ENCODE measurements at places on chromosomes 2 and 18.

GRCh38 chr2:191666732-191667131, 11.2 kb upstream of the NABP1 start:
- DNase-seq, result no peak

GRCh38 chr2:71001592-71001927, 6.9 kb upstream of the TEX261 start:
- no peak for DNase-seq

DNA sequence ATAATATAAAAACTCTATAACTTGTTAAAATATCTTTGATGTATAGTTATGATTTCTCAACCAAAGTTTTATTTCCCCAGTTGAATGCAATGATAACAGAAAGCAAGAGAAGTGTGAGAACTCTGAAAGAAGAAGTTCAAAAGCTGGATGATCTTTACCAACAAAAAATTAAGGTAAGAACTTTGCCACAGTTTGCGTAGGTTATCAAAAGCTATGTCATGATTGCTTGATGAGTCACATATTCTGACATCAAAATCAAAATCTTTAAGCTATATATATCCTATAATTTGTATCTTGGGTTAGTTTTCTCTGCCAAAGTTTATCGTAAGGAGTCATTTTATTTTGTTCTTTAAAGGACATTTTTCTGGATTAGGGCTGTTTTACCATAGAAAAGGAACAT, 35.0 kb downstream of the NDC80 start:
- DNase-seq, result no peak

- no peak for DNase-seq
Measured at GRCh38 chr18:59951591-59951990, 51.8 kb downstream of the PMAIP1 start.

GRCh38 chr2:174749793-174750192, 14.5 kb downstream of the CHRNA1 start:
- DNase-seq, result no peak

GRCh38 chr2:95316466-95317122, 19.4 kb downstream of the KCNIP3 start:
- no peak for DNase-seq

DNA sequence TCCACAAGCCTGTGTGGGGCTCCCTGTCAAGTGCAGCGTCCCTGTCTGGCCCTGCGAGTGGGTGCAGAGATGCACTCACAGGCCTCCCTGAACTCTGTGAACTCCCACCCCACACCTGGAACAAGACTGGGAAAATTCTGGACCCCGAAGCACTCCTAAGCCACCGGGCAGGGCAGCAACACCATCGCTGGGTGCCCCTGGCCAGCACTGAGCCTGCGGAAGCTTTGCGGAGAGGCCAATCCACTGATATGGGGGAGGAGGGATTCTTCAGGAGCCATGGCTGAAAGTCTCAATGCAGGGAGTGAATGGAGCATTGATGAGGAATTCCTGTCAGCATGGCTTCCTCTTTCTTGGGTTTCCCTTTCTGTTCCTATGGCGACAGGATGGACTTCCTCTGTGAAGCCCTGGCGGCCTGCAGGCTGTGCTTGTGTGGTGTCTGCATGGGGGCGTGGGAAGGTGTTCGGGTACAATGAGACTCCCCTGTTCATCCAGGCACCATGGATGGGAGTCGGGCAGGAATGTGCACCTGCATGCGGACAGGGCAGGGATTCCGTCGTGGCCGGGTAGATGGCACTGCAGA, 15.1 kb downstream of the TRIB2 start:
- no peak for DNase-seq

DNA sequence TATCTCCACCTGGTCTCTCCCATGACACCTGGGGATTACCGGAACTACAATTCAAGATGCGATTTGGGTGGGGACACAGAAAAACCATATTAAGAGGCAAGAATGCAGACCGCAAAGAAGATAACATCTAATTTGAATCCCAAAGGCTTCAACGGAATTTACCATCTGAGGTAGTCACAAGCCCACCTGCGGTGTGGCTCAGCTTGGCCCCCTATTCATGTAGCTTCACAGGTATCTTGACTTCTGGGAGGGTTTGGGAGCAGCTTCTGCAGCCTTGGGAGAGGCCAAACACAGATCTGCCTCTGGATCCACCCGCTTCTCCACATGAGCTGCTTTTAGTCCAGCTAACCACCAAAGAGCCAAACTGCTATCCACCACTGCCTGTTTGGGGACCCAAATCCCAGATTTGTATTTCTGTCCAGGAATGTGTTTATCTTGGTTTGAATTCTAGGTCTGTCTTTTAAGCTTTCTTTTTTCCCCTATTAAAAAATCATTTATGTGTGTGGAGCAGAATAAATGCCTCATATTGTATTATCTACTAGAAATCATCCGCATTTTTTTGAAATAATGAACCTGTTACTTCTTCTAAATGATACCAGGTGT, 247.6 kb downstream of the DLGAP1 start:
- DNase-seq, result no peak

- DNase-seq, result no peak
Measured at GRCh38 chr18:22524783-22525182, 107.1 kb upstream of the CTAGE1 start.

- no peak for DNase-seq
Measured at GRCh38 chr2:160271171-160272086, 71.4 kb upstream of the ITGB6 start.

DNA sequence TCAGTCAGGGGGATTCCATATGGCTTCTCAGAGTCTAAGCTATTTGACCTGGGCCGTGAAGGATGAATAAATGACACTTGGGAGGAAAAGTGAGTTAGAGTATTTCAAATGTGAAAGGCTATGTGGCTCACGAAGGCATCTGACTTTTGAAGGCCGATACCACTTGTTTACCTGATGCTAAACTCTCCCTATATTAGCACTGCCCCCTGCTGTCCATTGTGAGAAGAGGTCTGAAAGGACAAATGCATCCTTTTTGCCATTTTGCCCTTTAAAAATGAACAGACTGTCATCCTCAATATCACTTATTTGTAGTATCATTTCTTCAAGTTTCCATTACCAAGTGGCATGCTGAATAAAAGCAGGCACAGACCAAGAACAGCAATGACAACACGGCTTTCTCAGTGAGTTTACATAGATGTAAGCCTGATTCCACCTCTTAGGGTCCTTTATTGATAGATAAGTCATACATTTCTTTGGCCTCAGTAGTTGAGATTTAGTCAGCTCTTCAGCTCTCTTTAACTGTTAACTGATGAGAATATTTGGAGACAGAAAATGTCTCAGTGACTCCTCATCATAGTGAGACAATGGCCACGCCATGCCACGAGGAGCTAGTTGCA, 40.1 kb downstream of the DOCK10 start:
- DNase-seq, result peak; percentile 42

DNA sequence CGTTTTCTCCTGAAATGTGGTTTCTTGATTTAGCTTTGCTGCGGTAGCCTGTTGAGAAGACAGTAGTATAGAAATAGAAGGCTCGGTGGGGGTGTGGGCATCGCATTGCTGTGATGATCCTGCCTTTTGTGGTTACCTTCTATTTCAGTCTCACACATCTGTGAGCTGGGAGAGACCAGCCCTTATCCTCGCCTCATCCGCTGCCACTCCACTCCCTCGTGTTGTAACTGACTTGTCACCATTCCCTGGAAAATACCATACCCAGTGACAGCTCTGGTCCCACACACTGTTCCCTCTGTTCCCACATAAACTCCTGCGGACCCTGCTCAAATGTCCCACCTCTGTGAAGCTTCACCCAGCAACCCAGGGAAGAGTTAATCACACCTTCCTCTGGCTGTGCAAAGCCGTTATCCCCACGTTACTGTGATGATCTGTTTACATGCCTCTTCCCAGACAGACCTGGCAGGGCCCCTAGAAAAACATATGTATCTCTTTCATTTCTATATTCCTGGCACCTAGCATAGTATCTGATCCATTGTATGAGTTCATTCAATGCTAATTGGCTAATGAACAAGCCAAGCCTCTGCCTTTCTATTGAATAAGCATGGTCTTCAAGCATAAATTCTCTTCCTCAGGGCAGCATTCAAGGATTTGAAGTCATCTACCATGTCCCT, 114.6 kb downstream of the MAPK4 start:
- DNase-seq, result no peak

DNA sequence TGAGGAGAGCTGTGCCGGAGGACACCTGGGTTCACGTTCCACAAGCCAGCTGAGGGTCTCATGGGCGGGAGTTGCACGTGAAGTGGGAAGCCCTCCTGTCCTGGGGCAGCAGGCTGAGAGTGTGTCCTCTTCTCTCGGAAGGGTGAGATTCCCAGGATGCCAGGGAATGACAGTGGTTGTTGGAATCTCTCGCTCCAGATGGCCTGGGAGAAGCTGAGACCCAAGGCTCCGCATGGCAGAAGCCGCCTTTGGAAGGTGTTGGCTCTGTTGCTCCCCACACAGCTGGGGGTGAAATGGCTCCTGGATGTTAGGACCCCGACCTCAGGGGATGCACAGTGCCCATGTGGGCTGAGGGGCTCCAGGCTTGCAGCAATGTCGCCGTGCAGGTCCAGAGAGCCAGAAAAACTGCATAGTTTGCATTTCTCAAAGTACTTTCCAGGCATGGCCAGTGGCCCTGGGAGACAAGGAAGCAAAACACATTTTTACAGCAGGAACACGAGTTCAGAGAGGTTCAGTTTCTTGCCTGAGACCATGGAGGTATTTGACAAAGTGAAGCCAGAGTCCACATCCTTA, 153.4 kb downstream of the TMEM18 start:
- no peak for DNase-seq

GRCh38 chr2:186429104-186429503, 57.0 kb upstream of the ZC3H15 start:
- DNase-seq, result no peak

- no peak for DNase-seq
Measured at GRCh38 chr18:23851470-23852002, 162.3 kb downstream of the LAMA3 start.

- DNase-seq, result no peak
Measured at GRCh38 chr2:200810252-200810997, 1.3 kb upstream of the BZW1 start.

GRCh38 chr2:201987426-201987825, 46.2 kb upstream of the FZD7 start:
- no peak for DNase-seq

GRCh38 chr2:88842656-88843460, 151.4 kb downstream of the RPIA start:
- DNase-seq, result no peak

DNA sequence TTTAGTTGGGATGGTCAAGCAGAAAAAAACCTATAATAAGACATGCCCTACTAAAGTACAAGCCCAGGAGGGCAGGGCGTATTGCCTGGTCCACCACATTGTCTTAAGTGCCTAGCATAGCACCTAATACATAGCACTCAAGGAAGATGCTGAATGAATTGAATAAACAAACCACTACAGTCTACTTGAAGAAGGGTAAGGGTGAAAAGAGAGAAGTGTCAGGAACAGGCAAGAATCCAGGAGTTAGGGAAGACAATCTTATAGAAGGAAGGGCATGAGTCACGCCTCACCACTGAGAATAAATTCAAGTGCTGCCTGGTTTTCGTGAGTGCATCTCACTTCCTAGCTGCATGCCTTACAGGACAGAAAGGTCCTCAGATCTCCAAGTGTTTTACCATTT, 13.9 kb downstream of the SLC19A3 start:
- no peak for DNase-seq

- DNase-seq, result no peak
Measured at GRCh38 chr2:176079831-176080539, 3.8 kb downstream of the EVX2 start.

DNA sequence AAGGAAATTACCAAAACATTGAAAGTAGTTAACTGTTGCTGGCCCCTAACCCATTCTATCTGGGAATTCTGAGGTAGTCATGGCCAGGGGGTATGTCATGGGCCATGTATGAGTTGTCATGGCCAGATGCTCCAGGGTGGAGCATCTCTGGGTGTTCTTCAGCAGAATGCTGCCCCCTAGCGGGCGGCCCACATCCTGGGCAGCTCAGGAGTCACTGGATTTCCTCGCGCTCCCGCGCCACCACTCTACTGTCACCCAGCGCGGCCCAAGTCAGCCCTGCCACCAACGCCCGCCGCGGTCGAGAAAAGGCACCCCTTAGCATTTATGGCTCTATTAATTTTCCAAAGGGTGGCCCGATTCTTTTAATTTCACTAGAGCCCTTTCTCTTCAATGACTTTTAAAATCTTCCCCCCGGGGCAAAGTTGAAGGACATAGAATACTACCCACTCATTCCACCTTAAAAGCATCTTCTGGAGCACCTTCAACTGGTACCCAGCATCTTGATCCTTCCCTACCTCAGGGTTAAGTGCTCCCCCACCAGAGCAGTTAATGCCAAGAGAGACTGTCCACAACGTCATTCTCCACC, 41.6 kb downstream of the PKDCC start:
- no peak for DNase-seq

- DNase-seq, result no peak
Measured at GRCh38 chr2:75390169-75390568, 170.6 kb downstream of the EVA1A start.

DNA sequence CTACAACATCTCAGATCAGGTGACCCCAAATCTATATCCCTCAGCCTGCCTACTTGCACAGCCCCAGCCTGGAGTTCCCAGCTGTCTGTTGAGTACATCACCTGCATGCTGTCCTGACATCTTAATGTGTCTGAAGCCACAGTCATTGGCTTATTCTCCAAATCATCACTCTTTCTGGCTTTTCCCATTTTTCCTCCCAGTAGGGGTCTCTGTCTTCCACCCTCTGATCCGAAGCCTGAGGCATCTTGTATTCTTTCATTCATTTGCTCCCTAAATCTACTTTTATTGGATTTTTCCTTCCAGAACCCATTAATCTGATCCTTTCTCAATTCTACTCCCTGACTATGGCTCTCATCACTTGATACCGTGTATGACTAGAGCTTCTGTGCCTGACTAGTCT, 332.9 kb upstream of the DCC start:
- no peak for DNase-seq

DNA sequence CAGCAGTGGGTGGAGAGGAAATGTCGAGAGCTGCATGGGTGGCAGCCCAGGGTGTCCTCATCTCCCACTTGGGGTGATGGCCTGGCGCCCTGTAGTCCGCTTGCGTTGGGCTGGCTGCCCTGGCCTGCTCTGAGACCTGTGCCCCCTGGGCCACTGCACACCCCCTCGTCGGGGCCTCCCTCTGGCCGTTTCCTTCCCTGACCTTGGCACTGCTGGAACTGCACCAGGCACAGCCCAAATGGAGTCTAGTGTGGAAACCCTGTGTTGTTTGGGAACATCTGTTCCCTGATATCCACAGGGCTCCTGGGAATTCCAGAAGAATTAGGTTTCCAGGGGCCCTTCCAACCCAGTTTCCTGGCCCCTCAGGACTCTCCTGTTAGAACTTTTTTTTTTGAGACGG, 13.9 kb downstream of the EFHD1 start:
- DNase-seq, result no peak

GRCh38 chr2:71078624-71079023, 10.2 kb downstream of the NAGK start:
- no peak for DNase-seq

GRCh38 chr2:33984131-33984530, 385.0 kb upstream of the FAM98A start:
- DNase-seq, result no peak

- DNase-seq, result no peak
Measured at GRCh38 chr2:134019871-134020270, 234.0 kb upstream of the MGAT5 start.

DNA sequence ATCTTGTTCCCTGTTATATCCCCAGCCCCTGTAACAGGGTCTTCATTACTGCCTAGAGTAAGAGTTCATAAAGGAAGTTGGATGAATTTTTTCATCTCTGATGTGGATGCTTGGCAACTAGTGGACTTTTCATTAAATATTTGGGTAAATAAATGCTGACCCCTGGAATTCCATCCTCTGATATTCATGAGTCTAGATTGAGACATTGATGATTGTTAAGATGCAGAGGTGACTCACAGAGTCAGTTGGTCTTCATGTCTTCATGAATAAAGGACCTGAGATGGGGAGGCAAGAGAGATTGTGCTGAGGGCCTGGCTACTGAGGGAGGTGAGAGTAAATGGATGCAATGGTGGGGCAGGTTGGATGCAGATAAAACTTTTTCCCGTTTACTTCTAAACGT, 132.7 kb upstream of the NT5C1B start:
- no peak for DNase-seq
